ENCODE measurements at places on chromosomes 2 and 18.

GRCh38 chr18:13374096-13374467, 155.5 kb downstream of the LDLRAD4 start:
- DNase-seq: no peak

DNA sequence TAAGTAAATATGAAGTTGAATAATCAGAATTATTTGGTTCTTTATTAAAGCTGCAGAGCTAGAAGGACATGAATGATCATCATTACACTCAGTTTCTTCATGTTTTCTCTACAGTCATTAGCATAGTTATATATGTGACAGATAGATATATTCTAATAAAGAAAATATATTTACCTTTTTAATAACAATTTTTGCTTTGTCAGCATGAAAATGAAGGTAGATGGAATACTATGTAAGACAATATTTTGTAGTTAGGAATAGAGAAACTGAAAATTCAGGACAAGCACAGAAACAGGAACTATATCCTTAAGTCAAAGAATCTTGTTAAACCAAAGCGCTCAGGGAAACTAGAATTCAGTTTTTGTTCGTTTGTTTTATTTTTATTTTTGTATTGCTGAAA, 649.9 kb upstream of the NRXN1 start:
- no peak for DNase-seq

DNA sequence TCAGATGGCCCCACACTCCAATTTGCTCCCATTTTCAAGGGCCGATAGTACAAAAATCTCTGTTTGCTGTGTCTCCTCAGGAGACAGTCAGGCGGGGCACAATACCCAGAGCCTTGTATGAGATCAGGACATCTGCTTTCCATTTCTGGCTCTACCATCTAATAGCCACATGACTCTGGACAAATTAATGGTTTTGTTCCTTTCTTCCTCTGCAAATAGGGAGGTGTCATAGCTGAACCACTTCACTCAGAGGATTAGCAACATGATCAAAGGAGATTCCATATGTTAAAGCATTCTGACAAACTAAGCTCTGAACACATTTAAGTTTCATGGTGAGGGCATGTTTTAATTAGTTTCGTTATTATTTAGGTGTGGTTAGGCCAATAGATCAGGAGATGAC, 602.1 kb upstream of the SYT4 start:
- DNase-seq: no peak

DNA sequence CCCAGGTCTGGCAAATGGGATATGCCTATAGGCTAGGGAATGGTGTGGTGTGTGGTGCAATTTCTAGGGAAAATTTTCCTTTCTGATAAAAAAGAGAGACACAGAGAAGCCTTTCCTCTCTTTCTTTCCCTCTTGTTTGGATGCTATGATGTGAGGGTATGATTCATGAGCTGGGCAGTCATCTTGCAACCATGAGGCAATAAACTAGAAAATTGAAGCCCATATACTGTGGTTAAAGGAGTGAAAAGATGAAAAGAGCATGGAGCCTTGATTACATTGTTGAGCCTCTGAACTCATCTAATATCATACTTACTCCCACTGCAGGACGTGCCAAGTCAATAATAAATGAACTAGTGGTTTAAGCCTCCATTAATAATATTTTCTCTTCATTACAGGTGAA, 215.6 kb downstream of the HAUS1 start:
- DNase-seq: no peak

- no peak for DNase-seq
Measured at GRCh38 chr2:236720974-236721540, 151.4 kb downstream of the ACKR3 start.

DNA sequence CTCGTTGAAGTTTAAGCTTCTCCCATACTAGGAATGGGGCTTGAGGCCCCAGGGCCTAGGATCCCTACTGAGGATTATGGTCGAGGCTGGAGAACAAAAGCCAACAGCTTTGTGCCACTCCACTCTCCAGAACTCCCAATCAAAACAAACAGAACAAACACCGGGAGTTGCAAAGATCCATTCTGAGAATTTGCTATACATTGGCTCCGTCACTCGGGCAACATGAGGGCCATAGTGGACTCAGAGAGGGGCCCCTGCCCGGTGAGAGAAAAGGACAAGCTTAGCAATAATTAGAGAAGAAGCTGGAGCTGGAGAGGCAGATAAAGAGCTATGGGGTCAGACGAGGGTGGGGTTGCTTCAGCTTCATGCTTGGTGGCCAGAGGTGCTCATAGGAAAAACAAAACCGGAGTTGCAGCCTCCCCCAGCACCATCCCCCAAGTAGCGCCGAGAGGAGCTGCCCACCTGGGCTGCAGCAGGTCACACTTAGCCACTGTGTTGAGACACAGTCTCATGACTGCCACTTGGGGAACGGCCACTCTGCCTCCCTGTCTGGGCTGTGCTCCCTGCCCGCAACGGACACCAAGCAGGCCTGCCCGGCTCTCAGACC, 142.3 kb upstream of the HAAO start:
- DNase-seq: no peak

DNA sequence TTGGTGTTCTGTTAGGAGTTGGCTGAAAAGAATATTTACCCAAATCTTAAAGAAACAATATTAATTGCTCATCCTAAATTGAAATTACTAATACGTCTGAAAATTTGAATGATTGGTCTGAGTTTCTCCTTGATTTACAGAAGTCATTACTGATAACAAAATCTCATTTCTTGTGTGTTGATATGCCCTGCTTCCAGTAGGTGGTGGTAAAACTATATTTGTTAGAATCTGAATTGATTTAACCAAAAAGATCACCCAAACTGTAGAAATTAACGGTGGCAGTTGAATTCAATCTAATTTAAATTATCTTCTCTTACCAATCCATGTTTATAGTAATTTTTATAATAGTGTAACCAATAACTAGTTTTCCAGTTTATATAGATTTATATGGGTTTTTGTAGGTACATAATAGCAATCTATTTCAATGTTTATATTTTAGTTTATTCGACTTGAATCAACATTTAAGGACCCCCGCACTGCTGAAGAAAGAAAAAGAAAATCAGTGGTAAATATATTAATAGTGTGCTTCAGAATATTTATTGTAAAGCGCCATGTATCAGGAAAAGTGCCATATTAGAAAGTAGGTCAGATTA, 38.3 kb downstream of the PAPOLG start:
- peak; percentile 18 for DNase-seq

DNA sequence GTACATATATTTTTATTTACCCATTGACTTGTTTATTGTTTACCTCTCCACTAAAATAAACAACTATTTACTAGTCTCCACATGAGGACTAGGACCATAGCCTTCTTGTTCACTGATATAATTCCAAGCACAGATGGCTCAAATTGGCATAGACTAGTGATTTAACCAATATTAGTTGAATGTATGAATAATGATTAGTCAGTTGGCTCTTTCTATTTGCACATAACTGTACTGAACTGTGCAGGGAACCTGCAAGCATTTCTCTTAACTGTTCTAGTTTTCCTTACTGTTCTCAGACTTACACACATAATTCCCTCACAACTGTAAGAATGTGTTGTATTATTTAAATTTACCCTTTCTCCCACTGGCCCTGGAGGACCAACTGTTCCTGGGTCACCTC, 91.9 kb downstream of the COL3A1 start:
- no peak for DNase-seq

DNA sequence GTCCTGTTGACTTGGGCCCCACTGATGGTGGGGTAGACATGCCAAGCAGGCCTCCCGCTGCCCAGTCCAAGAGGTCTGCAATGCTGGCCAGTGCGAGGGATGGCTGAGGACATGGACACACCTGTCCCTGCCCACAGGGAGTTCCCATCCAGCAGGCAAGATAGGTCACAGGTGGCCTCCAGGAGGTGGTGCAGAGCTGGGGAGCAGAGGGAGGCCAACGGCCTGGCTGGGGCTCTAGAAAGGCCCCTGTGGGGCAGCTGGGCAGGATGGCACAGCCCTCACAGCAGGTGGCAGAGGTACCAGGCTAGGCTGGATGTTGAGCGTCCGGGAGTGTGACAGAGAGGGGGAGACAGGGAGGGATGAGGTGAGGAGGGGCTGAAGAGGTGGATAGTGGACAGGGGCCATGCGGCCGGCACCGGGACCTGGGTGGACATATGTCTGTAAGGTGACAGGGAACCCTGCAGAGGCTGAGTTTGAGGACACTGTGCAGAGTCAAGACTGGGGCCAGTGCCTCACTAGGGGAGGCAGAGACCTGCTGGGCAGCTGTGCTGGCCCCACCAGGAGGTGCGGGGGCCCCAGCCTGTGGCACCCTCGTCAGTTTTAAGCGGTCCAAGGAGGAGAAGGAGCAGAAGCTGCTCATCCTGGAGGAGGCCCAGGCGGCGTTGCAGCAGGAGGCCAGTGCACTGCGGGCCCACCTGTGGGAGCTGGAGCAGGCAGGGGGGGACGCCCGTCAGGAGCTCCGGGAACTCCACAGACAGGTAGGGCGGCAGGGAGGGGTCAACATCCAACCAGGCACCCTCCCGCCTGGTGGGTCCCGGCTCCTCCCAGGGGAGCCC, 34.3 kb upstream of the SNED1 start:
- no peak for DNase-seq

GRCh38 chr2:193703411-193703810, 1508.7 kb upstream of the TMEFF2 start:
- no peak for DNase-seq

DNA sequence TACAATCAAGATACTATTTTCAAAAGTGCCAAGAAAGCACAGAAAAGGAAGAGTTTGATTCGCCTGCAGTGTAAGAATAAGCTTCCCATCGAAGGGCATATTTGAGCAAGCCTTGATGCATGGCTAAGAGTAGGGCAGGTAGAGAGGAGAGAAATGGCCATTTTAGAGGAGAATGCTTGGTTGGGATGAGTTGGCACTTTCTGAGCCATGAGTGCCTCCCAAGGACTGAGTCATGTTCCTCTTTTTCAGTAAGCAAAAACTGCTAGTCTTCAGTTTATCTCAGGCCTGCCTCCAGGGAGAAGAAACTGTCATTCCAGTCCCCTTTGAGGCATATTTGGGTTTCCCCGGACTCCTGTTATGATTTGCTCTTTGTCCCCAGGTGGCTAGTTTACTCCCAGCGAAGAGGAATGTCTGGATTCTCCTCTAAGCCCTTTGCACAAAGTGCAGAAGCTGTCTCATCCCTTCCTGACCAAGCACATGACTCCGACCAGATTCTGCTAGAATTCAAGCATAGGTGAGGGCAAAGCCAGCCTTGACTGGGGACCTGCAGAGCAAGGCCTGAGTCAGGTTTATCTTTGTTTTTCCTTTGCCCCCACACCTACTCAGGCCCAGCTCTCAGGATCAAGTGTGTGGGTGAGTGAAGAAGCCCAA, 115.2 kb downstream of the TTC32 start:
- peak; percentile 60 for DNase-seq

GRCh38 chr18:8708670-8709069, 3.3 kb downstream of the MTCL1 start:
- no peak for DNase-seq

DNA sequence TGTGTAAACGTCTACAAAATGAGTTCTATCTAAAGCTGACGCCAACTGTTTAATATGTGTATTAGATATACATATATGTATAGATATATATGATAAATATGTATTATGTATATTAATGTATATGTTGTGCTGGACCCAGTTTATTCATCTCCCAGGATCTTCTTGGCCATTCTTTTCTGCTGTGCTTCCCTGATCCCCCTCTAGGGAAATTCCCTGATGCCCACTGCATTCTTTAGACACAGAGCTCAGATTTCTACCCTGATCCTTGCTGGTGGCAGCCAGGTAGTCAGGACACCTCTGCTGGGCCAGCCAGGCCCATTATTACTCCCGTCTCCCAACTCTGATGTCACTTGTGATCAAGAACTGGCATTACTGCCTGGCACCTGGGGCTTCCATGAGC, 292.0 kb downstream of the PTPRM start:
- DNase-seq: no peak

GRCh38 chr2:172098650-172099471, 3.8 kb downstream of the DLX2 start:
- peak; percentile 85 for DNase-seq

DNA sequence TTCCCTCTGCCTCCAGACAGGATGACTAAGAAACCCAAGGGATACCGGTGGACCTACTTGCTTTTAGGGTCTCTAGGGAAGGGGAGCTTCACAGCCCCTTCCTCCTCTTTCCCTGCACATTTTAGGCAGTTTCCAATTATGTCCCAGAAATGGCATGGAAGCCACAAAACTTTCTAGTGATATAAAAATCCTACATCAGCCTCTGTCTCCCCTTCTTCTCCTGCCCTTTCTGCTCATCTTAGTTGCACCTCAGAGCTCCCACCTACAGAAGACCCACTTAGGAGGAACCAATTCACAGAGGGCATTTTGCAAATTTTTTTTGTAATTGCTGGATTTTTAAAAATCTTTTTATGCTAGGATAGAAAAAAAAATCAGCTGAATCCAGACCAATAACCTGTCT, 263.1 kb downstream of the TNS1 start:
- no peak for DNase-seq

DNA sequence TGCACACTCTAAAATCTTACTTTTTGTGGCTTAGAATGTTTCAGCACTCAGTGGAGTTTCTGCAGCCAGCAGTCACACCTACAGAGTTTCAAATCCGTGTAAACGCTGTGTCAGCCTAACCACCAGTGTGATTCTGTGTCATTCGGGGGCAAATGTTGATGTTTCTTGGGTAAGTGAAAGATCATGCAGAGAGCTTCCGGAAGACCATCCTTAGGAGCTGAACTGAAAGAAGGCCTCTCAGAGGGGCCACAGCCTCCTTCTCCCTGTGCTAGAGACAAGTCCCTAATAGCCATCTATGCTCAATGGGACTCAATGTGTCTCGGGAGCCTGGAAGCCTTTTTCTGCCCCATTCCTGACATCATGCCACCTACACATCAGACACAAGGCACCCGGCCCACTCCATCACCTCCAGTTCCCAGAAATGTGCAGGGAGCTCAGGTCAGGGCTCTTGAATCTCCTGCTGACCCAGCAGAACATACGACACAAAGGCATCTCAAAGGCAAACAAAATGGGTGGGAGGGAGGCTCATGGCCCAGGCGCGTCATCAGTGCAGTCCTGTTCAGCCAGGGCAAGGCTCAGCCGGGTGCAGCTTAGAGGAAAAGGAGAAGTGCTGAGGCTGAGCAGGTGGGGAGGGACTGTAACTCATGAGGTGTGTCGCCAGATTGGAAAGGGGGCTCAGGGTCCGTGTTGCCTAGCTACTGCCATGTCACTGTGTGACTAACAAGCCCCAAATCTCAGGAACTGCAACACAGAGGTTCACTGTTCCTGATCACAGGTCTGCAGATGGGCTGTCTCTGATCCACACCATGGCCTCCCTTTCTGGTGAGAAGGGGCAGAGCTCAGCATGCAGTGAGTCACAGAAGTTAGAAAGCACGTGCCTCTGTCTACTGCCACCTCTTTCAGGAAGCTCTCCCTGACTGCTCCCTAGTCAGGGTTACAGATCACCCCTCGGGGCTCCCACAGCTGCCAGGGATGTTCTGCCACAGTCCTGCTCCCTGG, 82.0 kb downstream of the SMAD7 start:
- no peak for DNase-seq

GRCh38 chr2:70987386-70987785, 7.3 kb downstream of the TEX261 start:
- no peak for DNase-seq

DNA sequence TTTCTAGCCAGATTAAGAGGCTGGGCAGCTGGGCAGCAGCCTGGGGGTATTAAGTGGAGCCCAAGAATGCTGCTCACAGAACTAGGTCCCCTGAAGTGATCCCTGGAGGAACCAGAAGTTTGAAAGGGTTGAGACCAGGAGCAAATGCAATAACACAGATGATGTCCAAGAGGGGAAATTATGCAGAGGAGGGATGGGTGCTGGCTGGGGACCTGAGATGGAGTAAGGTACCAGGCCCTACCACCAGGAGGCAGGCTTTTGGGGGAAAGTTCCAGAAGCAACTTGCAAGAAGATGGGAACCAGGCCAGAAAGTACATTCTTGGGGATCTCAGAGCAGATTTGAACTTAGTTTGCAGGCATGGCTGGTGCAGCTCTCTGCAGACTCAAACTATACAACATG, 175.1 kb downstream of the NCK2 start:
- DNase-seq: peak; percentile 54

GRCh38 chr2:175575346-175576258, 394.1 kb upstream of the ATP5MC3 start:
- no peak for DNase-seq

All from mesendoderm (in vitro differentiated cells).